GM23338 (cell line): ENCODE measurements at places on chromosomes 3 and 15.

DNA sequence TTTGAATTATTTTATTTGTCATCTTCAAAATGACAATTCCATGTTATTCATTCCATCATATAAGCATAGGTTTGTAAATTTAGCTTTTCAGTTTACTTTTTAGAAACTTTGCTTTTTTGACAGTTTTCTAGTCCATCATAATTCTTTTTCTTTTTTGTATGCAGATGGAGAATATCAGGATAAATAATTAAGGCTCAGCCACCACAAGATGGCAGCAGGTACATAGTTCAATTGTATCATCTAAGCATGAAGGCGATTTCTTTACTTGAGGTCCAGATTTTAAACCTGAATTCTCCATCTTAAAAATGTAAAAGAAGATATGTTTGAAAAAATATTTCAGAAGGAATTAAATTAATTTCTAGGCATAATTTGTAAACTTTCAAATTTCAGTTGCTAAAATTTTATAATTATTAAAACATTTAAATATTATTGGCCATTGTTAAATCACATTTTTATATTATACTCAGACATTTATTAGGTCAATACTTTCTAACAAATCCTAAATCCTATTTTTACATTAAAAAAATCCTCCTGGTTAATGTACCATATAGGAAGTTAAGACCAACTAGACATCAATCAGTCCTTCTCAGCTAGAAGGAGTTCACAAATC lies 15.1 kb downstream of the PLSCR5 start:
- DNase-seq: peak; percentile 42

DNA sequence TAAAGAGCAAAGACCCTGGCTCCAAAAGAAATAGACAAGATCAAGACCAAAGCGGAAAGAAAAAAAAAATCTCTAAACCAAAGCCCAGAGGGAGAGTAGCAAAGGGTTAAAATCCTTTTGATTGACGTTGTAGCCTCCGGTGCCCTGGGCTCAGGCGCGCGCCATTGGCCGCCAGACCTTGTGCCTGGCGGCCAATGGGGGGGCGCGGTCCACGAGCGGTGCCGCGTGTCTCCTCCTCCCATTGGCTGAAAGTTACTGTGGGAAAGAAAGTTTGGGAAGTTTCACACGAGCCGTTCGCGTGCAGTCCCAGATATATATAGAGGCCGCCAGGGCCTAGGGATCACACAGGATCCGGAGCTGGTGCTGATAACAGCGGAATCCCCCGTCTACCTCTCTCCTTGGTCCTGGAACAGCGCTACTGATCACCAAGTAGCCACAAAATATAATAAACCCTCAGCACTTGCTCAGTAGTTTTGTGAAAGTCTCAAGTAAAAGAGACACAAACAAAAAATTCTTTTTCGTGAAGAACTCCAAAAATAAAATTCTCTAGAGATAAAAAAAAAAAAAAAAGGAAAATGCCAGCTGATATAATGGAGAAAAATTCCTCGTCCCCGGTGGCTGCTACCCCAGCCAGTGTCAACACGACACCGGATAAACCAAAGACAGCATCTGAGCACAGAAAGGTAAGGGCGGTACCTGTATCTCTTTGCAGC lies at the start of gene HES1:
Gene HES1 (plus strand): TSS at position 343 of the 713 bp plus-strand sequence. CDS start 233 bp downstream, at position 576.
- DNase-seq: peak; percentile 98

GRCh38 chr15:48823237-48823636 lies 12.4 kb upstream of the CEP152 start:
- DNase-seq: peak; percentile 69

DNA sequence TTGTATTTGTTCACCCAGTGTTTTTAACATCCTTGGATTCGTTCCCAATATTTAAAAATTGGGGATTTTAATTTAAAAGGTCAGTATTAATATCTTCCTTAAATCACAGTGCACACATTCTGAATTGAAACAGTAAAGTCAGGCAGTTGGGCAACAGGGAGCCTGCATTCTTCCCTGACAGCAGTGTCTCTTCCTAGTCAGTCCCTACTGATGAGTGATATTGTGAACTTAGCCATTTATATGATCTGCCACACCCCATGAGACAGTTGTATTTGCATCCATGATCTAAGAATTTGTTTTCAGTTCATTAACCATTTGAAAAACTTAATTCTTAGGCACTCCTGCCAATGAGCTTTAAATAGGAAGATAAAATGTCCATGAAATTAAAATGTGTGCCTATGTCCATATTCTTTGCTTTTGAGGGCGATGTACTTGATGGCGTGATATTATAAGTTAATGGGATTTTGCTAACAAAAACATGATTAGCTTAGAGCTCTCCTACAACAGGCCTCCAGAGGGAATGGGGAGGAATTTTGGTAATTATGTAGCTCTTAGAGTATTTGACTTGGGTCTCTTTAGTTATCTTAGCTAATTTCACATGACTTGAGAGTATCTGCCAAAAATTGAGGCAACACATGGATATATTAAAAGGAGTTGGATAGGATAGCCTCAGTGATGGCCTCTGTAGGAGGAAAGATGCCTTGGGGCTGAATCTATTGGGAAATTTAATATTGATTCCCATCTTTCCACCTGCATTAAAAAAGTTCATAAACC lies 219.3 kb downstream of the PTPRG start:
- no peak for DNase-seq

DNA sequence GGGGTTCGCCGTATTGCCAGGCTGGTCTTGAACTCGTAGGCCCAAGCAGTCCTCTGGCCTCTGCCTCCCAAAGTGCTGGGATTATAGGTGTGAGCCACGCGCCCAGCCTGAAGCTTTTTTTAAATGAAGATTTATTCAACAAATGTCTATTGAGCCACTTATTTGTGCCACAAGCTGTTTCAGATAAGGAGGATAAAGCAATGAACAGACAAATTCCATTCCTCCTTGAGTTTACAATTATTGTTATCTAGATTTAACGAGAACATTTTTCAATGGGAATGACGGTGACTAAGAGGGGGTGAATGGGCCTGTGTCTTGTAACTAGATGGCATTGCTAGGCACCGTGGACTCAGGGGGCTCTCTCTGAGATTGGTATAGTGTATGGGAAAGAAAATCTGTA lies 10.2 kb downstream of the PPARG start:
- DNase-seq: no peak

- DNase-seq: no peak
Observed at GRCh38 chr15:52039925-52040781, 21.1 kb downstream of the MAPK6 start.

DNA sequence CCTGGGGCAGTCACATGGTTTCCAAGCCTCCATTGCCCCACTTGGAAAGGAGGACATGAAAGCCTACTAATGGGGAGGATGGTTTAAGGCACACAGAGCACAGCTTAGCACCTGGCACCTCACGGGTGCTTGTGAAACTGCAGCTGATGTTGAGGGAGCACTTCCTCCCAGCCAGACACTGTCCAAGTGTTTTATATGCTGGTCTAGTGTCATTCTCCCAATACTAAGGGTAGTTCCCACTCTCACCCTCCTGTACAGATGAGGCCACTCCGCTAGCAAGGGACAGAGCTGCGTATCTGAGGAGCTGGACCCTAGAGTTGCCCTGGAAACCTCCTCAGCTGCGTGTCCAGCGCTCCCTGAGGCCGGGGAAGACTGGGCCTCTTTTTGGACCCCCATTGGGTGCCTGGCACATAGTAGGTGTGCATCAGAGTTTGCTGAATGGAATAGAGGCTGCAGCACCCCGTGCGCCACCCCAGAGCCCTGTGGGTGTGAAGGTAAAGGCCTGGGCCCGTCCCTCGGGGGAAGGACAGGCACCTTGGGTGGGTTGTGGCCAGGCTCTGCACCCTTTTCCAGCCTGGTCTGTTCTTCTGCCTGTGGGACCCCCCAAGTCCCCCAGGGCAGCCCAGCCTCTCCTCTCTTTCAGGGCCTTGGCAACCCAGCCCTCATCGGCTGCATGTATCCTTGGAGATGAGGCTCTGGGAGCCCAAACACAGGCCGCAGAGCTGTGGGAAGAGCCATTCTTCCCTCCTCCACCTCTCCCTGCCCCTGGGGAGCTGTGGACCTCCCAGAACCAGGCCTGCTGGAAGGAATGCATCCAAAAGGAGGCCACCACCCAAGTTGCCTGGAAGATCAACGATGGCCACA lies 31.3 kb downstream of the DNASE1L3 start:
- no peak for DNase-seq

DNA sequence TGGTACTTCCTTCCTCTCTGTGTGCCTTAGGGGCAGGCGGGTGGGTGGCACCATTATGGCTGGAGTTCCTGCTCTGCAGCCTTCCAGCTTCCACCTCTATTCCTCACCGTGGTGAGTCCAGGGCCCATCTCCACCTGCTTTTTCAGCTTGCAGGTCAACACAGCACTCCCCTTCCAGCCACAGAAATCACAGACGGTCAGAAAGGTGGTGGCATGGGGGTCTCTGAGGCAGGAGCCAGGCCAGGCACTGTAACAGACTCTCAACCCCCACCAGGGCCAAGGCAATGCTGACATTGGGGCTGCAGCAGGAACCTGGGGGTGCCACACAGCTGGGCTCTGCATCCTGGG lies 16.6 kb downstream of the KLF15 start:
- DNase-seq: no peak

- no peak for DNase-seq
Observed at GRCh38 chr3:16514021-16514700, 662 bp upstream of the RFTN1 start.

- DNase-seq: peak; percentile 39
Observed at GRCh38 chr3:36804295-36805055, 40.1 kb upstream of the DCLK3 start.

- no peak for DNase-seq
Observed at GRCh38 chr15:39589815-39590644, 9.2 kb downstream of the THBS1 start.

- no peak for DNase-seq
Observed at GRCh38 chr3:113242096-113242581, 30.8 kb downstream of the BOC start.

GRCh38 chr3:30077746-30078145 lies 528.7 kb upstream of the TGFBR2 start:
- DNase-seq: no peak
